NCI-H1092 treated with DMSO at 0.1 percent for 48 hours (cell line): ENCODE measurements at places on chromosomes 5 and 9.

- no peak for DNase-seq
Observed at GRCh38 chr9:5698810-5699556, 70.1 kb downstream of the RIC1 start.

- no peak for DNase-seq
Observed at GRCh38 chr9:19155106-19155935, 28.0 kb upstream of the PLIN2 start.

DNA sequence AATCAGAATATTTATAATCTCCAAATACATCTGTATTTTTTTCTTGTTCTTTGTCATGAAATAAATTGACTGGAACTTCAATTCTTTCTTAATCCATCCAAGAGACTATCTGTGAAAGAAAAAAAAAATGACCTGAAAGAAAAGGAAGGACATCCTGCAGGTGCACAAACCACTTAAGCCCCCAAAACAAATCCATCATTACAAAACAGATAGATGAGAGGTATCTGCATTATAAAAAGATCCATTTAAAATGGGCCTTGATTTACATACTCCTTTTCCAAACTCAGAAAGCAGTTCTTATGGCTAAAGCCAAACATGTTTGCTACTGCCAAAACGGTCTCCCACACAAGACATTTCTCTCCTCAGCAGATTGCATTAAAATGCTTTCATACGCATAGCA is 85.5 kb downstream of the ELAVL2 start:
- no peak for DNase-seq

DNA sequence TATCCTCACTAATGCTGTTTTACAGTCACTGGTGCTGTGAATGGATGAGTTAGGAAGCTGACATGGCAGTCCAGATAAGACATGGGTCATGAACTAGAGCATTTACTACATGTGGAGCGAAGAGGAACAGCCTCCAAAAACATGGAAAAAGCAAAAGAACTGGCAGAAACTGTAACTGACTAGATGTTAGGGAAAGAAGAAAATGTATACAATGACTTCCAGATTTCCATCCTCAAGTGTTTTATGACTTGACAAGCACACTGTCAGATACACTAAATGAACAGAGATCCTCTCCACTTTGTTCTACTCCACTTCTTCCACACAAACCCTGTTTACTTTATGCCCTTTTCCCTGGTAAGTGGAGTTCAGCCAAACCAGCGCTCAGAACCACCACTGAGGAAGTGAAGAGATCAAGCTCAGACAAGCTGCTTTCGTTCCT is 11.5 kb downstream of the HMGCS1 start:
- DNase-seq: no peak

GRCh38 chr9:84067821-84068220 is 87.2 kb downstream of the RMI1 start:
- DNase-seq: no peak

DNA sequence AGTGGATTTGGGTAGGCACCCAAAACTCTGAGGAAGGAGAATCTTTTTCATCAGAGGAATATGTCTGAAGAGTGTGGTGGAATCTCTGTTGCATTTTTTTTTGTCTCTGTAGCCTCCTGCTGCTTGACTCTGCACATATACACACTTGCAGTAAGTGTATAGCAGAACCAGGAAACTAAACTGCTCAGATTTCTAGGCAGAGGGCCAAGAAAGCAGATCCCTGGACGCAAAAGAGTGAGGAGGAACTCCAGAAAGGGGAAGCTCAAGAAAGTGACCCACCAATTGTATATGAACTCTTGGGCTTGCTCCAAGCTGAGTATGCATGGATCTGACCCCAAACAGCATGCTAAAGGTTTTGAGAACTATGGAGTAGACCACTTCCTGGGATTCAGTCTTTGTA is 181.8 kb downstream of the GADD45G start:
- no peak for DNase-seq

GRCh38 chr5:594226-594860 is 17.8 kb upstream of the CEP72 start:
- no peak for DNase-seq

DNA sequence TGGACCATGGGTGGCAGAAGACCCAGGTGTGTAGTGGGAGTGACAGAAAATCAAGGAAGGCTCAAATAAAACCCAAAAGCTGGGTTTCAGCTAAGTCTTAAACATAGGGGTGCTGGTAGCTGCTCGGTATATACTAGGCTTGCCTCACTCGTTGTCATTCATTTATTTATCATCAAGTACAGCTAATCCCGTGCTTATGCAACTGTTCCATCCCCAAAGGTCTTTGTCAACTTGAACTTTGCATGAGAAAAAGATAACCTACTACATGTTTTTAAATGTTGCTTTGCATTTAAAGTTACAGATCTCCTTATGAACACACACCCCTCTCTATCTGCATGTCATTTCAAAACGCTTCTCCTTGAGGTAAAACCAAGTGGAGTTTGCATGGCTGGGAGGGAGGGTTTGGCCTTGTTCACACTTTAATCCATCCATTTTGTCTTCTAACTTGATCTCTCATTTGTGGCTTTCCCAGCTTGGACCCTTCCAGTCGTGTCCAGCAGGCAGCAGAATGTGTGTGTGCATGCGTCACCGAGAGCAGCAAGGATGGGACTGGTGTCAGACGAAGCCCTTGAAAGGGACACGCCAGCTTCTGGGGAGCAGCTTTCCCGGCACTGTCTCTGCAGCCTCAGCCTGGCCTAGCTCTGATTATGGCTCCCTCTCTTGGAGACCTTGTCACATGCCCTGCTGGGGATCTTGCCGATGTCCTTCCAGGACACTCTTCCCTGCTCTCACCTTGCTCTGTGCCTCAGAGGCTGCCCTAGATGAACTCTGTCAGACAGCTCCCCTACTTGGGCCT is 133.5 kb downstream of the GADD45G start:
- DNase-seq: no peak

DNA sequence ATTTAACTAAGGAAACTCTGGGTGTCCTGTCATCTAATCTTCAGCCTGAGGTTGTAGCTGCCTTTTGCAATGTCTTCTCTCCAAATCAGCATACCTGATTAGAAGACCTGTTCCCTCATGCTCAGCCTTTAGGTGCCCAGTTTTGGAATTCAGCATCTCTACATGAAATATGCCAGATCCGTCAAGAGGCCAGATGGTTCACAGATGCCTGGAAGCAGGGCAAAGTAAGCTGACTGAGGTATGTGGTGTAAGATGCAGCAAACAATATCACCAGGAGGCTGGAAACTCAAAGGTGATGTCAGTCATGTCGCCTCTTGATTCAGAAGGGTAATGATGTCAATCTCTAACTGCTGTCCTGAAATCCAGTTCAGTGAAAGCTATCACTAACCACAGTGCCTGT is 324.4 kb downstream of the PRELID2 start:
- no peak for DNase-seq

DNA sequence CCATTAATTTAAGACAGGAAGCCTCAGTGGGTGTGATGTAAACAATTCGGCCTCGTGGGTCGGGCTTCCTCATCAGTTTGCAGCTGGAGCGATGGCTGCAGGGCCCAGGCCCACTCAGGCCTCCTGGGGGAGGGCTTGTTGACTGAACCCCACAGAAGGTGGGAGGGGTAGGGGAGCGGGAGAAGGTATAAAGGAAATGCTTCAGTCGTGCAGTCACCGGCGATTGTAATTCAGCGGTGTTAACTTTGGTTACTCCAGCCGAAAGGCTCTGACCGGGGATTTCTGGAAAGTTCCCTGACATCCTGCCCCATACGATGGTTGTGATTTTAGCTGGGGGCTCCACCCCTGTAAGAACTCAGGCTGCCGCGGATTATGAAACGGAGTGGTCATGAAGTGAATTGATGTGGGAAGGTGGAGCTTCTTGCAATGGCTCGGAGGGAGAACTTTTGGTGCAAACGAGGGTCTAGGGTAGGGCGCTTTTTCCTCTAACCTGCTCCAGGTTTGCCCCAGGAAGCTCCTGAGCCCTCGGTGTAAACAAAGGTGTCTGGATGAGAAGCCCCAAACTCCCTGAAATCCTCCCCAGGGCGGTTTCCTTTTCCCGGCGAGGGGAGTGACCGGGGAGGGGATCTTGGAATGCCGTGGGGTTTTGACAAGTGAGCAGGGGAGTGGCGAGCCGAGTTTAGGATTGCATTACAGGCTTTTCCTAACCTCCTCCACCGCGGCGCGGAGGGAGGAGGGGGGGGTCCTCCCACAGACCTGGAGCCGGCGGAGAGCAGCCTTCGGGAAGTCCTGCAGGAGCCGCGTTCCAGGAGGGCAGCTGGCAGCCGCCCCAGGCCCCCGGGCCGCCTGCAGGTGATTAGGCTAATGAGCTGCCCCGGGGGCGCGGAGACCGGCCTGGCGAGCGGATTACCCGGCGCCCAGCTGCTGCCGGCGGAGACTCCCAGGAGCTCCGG is 215.5 kb downstream of the PDZD2 start:
- DNase-seq: no peak

DNA sequence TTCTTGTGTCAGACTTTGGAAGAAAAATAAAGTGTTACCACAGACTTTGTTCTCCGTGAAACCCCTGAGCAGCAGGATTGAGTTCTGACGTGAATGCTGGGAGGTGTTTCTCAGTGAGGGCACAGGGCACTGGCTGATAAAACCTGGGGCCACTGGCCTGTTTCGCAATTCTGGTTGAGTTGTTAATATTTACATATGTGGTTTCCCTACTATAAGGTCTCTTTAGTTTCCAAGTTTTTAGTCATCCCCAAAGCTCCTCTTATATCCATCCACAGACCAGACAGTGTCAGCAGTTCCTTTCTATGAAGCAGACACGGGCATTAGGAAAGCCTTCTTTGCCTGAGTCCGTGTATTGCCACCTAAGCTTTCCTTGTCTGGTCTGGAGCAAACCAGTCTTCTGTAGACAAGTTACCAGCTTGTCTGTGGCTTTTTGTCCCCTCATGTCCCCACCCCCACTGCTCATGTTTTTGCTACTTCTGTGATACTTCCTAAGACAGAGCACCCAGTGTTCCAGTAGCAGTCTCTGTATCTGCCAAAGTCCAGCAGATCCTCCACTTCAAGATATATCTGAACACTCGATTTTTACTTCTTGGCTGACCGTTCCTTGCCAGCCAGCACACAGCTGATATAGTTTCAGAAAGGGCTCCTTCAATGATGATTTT is 42.0 kb downstream of the ACO1 start:
- DNase-seq: no peak

DNA sequence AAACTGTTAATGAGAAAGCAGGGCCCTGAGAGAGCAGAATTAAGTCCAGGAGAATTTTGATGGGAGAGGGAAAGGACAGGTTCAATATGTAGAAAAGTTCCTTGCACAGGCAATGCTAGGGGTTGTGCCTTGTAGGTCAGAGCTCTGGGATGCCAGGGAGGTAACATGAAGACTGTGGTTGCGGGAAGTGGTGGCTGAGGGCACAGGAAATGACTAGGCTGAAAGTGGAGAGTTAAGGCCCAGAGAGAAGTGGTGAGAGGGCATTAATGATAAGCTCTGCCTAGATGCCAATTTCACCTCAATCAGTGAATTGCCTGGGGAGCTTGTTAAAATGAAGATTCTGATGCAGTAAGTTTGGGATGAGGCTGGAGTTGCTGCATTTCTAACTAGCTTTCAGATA is 31.5 kb upstream of the PPP3R2 start:
- DNase-seq: no peak

GRCh38 chr9:114641967-114642366 is 15.6 kb downstream of the TEX53 start:
- DNase-seq: no peak

DNA sequence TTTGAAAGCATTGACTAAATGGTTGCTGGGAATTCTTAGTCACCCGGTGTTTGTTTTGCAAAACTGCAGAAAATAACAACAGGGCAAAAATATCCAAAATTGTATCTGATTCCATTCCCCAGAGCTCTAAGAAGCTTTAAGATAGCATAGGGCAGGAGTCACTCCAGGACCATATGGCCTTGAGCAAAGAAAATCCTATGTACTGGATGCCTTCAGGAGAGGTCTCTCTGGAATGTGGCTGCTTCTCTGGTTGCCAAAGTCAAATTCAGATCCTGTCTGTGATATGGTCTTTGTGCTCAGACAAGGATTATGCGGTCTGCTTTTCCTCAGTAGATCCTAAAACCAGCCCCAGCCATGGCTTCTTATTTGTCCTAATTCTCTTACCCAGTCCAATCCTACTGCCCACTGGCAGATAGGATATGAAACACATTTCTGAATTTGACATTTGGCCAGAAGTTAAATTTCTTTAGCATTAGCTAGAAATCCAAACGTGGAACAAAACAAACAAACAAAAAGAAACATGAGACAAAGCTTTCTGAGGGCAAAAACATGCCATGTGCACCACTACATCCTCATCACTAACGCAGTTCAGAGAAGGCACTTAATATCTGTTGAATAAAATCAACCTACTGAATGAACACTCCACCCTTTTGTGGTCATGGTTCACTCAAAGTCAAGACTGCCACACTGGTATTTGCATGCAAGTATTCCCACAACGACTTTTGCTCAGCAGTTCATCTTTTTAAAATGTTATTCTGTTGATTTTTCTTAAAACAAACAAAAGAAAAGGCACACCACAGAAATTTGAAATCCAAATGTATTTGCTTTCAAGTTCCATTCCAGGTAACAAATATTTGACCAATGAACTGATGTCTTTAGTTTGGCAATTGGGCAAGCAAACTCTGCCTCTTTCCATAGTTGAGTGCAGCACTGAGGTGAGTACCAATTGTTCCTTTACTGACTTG is 165.7 kb downstream of the TRPM6 start:
- no peak for DNase-seq

DNA sequence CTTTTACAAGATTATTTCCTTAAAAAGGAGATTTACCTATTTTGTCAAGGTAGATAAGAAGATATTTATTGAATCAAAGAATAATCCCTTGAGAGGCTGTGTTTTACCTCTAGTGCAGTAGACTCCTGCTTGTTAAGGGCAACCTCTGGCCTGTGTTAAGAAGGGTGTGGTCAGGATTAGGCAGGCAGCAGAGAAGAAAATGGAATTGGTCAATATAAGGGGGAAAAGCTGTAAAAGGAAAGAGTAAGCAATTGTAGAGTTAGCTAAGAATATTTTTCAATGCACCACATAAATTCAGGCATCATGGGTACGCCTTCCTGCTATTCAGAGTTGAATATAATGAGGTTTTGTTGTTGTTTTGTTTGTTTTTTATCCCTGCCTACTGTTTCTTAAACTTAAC is 6.2 kb downstream of the CCDC125 start:
- DNase-seq: no peak

- peak; percentile 54 for DNase-seq
Observed at GRCh38 chr5:139091439-139092156, 106.6 kb downstream of the SIL1 start.

DNA sequence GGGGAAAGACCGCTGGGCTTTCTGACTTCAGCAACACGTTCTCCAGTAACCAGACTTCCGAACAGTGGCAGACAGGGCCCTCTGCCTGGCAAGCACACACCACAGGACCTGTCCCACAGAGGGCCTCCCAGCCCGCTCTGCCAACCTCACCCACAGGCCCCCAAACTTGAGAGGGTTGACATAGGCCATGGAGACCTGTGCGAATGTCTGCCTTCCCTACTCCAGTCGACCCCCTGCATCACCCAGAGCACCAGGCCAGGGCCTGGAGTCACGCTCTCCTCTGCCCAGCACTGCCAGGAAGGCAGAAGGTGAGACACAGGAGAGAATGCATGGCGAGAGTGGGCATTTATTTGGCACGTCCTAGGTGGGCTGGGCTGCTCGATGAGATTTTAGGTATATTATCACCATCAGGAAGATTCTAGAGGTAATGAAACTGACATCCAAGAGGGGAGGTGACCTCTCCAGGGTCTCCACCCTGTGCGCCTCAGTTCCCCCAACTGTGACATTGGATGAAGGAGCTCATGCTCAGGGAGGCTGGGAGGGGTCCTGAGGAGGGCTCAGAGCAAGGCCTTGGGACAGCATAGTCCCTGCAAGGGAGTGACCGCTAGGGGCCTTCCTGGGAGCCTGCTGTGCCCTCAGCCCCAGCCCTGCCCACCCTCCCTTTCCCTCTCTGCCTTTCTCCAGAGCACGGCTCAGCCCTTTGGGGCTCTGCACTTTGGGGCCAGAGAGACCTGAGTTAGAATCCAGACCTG is 54.9 kb downstream of the DUSP1 start:
- no peak for DNase-seq
